ENCODE measurements at places on chromosomes 5 and 9. TPM values are rescaled to one million over a fixed set of nuclear protein-coding genes. Genes with fewer than 3 reads are reported as not detected.

The POU5F2 gene
- total RNA-seq, result 8.9 TPM

The ADAMTS16 gene
- total RNA-seq, result 4.9 TPM

The TAF11L13 gene
- not detected for total RNA-seq

The ACOT12 gene
- total RNA-seq, result not detected

The PPP3R2 gene
- 0.82 TPM for total RNA-seq

The ALDH1B1 gene
- total RNA-seq, result 13.5 TPM

The TMEM252 gene
- not detected for total RNA-seq

The SPINK6 gene
- not detected for total RNA-seq

The EIF4E1B gene
- 0.55 TPM for total RNA-seq

The ABCA1 gene
- total RNA-seq, result 64.8 TPM

The CCNO gene
- 0.27 TPM for total RNA-seq

The PIK3R1 gene
- 291 TPM for total RNA-seq

The GLRA1 gene
- 1.4 TPM for total RNA-seq

The GRM6 gene
- 38.8 TPM for total RNA-seq

The PWWP2A gene
- total RNA-seq, result 76.2 TPM

The ACTBL2 gene
- total RNA-seq, result not detected

The RANBP3L gene
- 2.0 TPM for total RNA-seq

The PCDHGB4 gene
- 20.7 TPM for total RNA-seq

The SLCO4C1 gene
- 0.77 TPM for total RNA-seq

The ROR2 gene
- 24.1 TPM for total RNA-seq

The GABBR2 gene
- total RNA-seq, result 37.1 TPM

The TMEM232 gene
- total RNA-seq, result 11.8 TPM

The ETF1 gene
- 52.7 TPM for total RNA-seq

The CSF2 gene
- not detected for total RNA-seq

The NME5 gene
- 5.6 TPM for total RNA-seq

The OCLN gene
- 19.7 TPM for total RNA-seq

The SLC22A4 gene
- total RNA-seq, result 4.0 TPM

The NSMF gene
- total RNA-seq, result 27.7 TPM
